Fibroblast of pulmonary artery (primary cell): ENCODE measurements at places on chromosomes 2 and 18.

DNA sequence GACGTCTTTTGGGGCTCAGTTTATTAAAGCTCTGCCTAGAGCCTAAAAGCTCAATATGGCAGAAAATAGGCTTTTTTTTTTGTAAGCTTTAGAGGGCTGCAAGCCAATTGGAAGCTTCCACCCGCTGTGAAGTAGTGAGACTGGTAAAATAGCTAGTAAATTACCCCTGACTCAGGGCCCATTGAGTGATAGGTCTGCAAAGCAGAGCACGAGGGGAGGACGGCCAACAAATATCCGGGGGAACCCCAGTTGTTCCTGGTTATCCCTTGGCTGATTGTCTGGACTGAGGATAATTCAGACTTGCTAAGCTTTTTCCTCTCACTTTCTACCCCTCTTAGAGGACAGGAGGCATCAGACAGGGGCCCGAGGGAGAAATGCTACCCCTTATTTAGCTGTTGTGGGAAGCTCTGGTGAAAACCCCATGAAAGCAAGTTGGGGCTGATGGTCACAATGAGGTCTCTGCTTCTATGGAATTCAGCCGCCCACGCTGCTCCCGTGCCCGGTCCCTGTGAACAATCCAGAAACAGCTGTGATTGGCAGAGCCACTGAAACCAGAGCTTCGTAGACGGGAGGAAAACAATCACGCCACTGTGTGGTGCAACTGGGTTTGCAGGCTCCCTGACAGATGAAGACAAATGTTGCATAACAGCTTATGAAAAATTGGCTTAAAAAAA is 141.9 kb upstream of the LGALSL start:
- peak; percentile 98 for DNase-seq

DNA sequence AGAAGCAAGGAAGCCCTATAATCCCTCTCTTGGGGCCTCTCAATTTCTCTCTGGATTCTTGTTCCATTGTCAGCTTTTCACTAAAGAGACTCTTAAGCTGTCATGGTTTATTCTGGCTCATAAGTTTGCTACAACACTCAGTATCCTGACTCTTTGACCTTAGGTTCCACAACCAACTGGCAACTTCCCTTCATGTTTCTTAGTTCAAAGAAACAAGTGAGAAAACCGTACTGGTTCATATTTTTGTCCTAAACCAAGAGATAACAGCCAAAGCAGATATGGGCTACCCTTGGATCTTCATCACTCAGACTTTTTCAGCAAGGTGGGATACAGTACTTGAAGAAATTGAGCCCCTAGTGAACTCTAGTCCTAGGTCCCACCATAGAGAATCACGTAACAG is 109.9 kb upstream of the CRIM1 start:
- no peak for DNase-seq

- DNase-seq: no peak
Observed at GRCh38 chr2:241901018-241901380, 31.5 kb downstream of the RTP5 start.

- peak; percentile 96 for DNase-seq
Observed at GRCh38 chr18:28735731-28736130, 558.8 kb upstream of the CDH2 start.

GRCh38 chr2:218063486-218063885 is 5.6 kb upstream of the RUFY4 start:
- DNase-seq: no peak

DNA sequence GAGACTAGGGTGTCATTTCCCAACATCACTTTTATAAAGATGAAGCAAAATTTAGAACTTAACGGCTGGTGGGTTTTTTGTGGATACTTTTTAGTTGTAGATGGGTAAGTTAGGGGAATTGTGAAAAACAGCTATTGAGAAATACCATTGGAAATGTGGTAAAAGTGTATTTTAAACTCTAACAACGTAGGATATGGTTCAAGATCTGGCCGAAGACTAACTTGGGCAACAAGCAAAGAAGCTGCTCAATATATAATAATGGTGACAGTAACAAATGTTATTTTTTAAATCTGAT is 1.6 kb downstream of the DNAH7 start:
- no peak for DNase-seq

- DNase-seq: no peak
Observed at GRCh38 chr2:45715601-45716379, 64.3 kb downstream of the PRKCE start.
